T-helper 17 cell (primary cell): ENCODE measurements at places on chromosomes 2 and 18.

GRCh38 chr2:12074126-12074844 lies 327.9 kb downstream of the LPIN1 start:
- DNase-seq, result no peak

GRCh38 chr2:115779085-115779632 lies 1336.7 kb downstream of the DPP10 start:
- DNase-seq, result no peak

- no peak for DNase-seq
Measured at GRCh38 chr2:192328297-192328696, 133.6 kb upstream of the TMEFF2 start.

- no peak for DNase-seq
Measured at GRCh38 chr2:26302846-26303245, 43.1 kb upstream of the SELENOI start.

DNA sequence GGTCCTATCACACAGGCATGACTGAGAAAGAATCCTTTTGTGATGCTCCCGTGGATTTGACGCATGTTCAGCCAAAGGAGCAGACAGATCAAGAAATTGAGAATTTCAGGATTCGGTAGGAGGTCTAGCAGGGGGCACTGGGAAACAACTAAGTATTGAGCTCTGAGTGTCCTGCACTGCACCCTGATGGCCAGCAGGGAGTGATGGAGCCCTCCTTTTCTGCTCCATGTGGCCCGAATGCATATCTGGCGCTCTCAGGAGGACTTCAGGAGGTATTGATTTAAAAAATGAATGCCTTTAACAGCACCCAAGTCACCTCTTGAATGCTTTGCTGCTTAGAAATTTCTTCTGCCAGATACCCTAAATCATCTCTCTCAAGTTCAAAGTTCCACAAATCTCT lies 58.0 kb downstream of the ZNF519 start:
- DNase-seq, result no peak

DNA sequence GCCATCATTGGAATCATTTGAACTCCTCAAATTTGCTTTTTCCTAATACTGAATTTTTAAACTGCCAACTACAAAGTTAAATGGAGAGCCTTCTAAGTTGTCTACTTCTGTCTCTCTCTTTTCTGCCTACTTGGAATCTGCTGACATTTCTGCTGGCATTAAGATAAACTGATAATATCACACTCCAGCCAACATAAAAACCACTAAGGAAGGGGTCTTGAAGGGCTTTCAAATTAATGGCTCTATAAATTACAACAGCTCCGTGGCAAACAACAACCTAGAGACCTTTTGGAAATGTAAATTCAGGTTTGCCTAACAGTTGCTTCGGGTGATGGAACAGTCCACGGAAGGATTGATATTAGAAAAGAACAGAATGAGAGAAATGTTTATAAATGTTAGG lies 12.1 kb downstream of the ALPP start:
- DNase-seq, result no peak

GRCh38 chr2:147636238-147636882 lies 208.5 kb upstream of the ACVR2A start:
- no peak for DNase-seq
